Suppressor macrophage treated with lipopolysaccharide for 4 hours (primary cell): ENCODE measurements at places on chromosomes 3 and 15.

- no peak for DNase-seq
Observed at GRCh38 chr15:85404176-85404917, 23.9 kb downstream of the AKAP13 start.

DNA sequence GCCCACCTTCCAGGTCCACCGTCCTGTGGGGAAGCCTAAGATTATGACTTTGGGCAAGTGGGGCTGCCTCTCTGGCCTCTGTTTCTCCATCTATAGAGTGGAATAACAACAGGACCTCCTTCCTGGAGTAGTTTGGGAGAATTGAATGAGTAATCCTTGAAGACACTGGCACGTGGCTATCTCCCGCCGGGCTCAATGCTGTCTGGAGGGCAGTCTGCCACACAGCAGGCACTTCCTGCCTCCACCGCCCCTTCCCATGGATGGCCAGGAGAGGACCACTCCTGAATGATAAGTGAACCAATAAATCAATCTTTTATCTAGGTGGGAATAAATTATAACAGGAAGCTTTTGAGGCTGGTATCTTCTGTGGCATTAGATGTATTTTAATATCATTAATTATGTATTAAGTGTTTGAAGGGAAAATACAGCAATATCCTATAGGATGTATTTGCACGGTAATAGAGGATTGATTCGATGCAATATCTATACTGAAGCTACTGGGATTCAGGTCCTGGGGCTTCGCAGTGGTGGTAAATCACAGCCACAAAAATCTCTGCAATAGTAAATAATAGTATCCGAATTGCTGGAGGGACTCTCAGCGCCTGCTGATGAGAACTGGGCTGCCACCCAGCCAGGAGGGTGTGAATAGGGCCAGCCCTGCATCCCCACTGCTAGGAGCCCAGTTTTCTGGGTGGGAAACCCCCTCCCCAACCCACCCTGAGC is 15.9 kb downstream of the MEGF11 start:
- no peak for DNase-seq

- no peak for DNase-seq
Observed at GRCh38 chr3:112171144-112171543, 38.1 kb upstream of the GCSAM start.

GRCh38 chr15:82570721-82571508 is 30.7 kb upstream of the RPS17 start:
- DNase-seq: no peak

DNA sequence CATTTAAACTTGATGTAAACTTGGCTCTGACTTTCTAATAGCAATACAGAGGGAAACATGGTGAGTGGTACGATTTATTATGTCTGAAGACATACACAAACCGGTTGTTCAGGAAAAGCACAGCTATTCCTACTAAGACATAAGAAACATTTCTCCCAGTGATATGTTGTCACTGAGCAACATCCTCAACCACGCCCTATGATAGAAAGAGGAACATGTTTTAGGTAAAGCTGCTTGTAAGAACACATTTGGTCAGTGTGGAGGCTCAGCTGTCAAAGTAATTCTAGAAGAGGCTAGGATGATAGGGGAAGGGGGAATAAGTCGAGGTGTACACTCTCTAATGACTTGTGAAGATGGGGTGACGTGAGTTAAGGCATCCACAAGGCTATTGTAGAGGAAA is 42.7 kb upstream of the B3GNT5 start:
- peak; percentile 58 for DNase-seq

- no peak for DNase-seq
Observed at GRCh38 chr3:12797124-12797891, 828 bp downstream of the CAND2 start.

DNA sequence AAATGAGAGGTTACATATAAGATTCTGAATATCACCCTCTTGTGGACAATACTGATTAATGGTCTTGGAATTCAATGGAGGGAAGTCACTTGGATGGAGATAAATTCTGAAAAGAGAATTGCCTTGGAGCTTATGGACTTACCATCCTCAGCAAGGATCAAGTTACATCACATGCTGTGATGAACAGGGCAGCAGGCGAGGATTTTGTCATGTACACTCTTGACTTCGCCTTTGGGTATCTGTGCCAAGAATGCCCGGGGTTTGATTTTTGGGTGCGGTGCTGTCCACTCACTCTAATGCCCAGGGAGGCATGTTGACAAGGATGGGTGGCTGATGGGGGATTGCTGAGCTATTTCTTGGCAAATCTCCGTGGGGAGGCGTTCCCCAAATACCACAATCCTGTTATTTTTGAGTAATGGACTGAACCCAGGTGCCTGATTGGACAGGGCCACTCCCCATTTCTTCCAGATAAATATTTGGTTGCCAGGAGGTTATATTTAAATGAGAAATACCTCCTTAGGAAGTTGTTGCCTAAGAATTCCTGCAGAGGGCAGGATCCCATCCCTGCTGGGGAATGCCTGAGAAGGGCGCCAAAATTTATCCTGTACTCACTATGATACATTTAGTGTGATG is 96.3 kb downstream of the TPRG1 start:
- no peak for DNase-seq

DNA sequence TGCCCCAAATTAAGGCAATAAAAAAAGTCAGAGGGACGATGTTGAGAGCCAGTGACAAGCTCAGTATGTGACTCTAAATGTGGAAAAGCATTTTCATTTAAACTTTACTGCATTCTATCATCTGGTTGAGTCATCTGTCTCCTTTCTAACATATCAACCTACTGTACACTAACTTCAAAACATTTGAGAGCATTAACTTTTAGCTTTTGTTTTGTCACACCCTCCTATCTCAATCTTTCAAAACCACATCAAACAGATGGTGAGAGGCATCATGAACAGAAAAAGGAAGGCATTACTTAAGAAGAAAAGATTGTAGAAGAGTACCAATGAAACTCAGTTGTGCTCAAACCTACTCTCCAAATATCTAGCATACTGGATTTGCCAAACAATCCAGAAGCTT is 4.8 kb downstream of the LRRC58 start:
- no peak for DNase-seq

DNA sequence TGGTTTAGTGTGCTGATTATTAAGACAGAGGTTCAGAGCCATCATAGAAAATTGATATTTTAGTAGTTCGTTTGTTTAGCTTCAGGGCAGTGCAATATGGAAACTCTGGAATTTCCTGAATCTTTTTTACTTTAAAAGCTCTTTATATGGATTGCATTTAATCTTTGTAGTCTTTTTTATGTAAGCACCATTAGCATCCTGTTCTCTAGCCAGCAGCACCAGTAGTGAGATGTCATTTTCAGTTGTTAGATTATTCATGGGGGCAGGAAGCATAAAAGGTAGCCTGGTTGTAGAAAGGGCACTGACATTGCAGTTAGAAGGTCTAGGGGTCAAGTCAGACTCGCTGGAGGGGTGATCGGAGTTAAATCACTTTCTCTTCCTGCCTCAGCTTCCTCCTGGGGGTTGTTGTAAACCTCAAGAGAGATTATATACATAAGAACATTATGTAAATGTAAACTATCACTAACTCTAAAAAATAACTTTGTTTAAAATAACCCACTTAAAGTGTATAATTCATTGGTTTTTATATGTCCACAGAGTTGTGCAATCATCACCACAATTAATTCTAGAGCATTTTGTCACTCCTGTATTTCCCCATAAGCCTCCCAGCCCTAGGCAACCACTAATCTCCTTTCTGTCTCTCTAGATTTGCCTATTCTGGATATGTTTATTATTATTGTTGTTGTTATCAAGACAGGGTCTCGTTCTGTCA is 31.4 kb upstream of the ITPKA start:
- DNase-seq: peak; percentile 12

DNA sequence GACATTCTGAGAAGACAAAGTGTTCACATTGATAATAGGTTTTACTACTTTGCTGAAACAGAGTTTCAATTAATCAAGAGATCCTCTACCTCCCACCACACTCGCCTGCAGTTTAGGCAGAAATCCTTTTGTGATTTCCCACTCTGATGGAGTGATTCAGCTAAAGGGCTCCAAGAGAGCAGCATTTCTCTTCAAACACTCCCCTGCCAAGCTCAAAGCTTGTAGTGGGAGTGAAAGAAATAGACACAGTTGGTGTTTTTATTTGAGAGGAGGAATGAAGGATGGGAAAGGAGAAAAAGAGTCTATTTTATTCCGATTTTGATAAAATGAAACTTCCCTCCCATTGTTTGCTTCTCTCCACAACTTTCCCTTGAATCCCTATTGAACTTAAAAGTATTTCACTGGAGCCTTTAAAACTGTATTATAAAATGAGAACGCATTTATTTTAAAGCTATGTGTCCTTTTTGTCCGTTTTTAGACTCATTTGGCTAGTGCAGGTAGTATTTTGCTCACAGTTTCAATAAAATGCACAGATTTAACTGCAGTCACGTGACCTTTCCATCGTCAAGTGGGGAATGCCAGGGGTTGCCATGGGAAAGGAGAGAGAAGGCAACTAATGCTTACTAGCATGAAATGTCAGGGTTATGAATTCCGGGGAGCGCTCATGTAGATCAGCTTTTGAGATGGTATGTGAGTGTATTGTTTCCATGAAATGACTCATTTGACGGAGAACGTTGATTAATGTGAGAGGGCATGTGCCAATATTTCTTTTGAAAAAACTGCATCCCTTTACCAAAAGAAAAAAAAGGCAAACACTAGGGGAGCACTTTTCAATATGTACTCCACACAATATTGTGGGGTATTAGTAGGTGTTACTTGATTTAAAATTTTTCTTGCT is 7.7 kb upstream of the OSBPL11 start:
- no peak for DNase-seq

DNA sequence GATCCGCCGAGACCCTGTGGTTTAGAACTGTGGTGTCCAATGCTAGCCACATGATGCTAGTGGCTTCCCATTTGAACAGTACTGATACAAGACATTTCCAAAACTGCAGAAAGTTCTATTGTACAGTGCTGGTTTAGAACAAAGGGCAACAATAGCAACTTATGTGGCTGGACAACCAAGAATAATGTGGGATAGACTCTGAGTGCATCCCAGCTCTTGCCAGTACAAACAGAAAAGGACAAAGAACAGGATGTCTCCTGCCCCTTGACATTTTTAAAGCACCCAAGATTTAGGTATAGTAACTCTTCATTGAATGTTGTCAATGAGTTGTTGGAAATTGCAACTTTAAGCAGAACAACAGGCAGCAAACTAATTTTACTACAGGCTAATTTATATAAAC is 107.3 kb downstream of the ZNF385D start:
- no peak for DNase-seq

- DNase-seq: no peak
Observed at GRCh38 chr3:185705498-185705897, 119.3 kb downstream of the IGF2BP2 start.

DNA sequence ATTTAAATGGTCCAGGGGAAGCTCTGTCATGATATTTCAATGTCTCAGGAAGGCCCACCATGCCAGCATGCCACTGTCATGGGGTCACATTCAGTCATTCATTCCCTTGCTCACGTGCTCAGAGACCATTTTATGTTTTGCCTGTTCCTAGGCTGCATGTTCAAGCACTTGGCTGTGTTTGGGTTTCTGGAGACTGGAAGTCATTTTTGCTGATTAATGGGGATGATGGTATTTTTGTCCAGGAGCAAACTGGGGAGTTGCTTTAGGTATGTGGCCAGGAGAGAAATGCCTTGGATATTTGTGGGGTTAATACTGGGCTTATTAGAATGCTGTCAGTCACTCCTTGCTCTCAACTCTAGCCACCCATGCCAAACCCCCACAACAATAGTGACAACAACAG is 303.5 kb downstream of the PTPRG start:
- no peak for DNase-seq

DNA sequence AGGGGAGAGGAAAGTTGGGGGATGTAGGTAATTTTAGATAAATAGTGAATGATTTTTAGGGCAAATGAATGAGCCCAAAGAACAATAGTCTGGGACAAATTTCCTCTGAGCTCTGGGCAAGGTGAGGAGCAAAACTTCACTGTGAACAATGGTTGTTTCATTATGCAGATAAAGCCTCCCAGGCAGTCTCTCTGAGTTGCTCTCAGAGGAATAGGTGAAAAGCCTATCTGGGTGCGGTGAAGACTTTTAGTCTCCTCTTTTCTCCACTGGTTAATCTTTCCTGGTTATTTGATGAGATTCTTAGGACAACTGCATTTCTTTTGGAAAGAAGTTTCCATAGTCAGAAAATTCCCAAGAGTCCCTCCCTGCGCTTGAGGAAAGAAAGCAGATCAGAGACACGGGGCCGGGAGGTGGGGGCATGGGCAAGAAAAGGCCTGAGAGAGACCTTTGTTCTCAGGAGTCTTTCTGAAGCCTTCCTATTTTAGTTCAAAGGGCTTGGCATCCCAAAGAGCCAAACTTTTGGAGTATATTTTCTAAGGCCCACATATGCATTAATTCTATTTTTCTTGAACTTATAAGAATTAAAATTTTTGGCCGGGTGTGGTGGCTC is 353.6 kb upstream of the SLCO3A1 start:
- DNase-seq: no peak

- no peak for DNase-seq
Observed at GRCh38 chr3:32255345-32255744, 16.9 kb downstream of the CMTM8 start.

- DNase-seq: peak; percentile 88
Observed at GRCh38 chr3:196344663-196345062, 6.5 kb upstream of the TM4SF19 start.

DNA sequence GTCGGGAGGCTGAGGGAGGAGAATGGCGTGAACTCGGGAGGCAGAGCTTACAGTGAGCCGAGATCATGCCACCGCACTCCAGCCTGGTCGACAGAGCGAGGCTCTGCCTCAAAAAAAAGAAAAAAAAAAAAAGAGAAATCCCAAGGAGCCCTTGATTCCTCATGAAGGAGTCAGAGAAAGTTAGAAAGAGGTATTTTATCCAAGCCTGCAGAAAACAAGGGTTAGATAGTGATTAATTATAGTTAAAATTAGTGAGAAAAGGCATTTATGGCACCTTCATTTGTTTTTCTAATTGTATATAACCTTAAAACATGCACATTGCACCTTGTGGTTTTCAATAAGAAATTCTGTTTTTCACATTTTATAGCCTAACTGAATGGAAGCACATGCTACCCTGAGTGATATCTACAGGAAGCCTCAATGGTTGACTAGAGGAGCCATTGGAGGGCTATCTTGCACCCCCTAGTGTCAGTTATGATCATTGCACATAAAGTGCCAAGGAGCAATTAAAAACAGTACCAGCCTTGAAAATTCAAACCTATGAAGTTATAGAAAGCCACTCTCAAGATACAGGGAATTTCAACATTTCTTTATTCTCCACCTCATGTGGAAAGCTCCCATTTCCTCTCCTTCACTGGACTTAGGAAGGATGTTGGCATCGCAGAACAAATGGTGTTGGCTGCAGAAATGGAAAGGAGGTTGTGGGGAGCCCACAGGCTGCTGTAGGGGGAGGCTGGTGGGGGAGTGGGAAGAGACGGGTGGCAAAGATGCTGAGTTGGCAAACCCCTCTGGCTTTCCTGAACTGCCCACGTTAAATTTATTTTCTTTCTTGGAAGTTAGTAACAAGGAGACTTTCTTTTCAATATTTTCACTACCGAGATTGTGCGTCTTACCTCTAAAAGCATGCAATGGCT is 48.5 kb downstream of the ITGA11 start:
- DNase-seq: peak; percentile 78
